ENCODE measurements at places on chromosomes 1 and 21.

GRCh38 chr21:46227811-46228344 lies 696 bp downstream of the LSS start:
- DNase-seq = no peak

- DNase-seq = no peak
These were observed 4.7 kb upstream of the TSNAX start for GRCh38 chr1:231523816-231524215.

DNA sequence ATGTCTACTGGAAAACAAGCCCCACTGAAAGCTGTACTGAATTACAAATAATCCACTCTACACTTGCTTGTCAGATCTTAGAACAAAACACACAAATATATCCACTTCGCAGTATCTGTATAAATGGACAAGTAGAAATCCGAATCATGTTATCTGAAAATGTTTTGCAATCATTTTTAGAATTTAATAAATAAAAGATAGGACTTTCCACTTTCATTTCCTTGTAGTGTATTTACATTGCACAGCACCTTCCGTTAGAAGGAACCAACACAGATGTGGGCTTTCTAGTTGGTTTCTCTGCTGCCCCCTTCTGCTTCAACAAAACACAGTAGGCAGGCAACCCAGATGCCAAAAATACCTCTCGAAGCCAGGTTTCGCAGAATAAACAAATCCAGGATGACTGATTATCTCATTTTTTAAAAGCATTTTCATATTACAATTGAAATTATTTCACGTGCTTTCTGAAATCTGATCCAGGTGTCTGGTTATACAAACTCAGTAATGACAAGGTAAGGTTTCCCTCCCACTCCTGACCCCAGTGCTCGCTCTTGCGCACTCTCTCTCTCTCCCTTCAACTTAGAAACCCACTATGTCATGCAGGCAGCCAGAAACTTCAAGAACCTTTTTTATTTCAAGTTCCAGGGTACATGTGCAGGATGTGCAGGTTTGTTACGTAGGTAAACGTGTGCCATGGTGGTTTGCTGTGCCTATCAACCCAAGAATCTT lies 389.9 kb downstream of the SMYD3 start:
- no peak for DNase-seq

DNA sequence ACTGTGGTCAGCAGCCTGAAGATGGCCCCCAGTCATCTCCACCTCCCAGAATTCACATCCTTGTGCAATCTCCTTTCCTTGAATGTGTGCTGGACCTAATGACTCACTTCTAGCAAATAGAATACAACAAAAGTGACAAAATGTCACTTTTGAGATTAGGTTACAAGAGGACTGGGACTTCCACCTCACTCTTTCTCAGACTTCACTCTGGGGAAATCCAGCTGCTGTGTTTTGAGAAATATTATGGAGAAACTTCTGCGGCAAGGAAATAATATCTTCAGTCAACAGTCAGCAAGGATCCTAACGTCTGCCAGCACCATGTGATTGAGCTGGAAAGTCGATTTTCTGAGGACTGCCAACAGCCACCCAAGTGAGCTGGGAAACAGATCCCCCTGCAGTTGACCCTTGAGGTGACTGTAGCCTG lies 70.5 kb upstream of the GADD45A start:
- no peak for DNase-seq

- no peak for DNase-seq
These were observed 317.2 kb upstream of the NFIA start for GRCh38 chr1:60765204-60765603.

GRCh38 chr1:60876952-60877351 lies 205.4 kb upstream of the NFIA start:
- DNase-seq = no peak

GRCh38 chr21:39947031-39947430 lies 79.8 kb downstream of the PCP4 start:
- no peak for DNase-seq

DNA sequence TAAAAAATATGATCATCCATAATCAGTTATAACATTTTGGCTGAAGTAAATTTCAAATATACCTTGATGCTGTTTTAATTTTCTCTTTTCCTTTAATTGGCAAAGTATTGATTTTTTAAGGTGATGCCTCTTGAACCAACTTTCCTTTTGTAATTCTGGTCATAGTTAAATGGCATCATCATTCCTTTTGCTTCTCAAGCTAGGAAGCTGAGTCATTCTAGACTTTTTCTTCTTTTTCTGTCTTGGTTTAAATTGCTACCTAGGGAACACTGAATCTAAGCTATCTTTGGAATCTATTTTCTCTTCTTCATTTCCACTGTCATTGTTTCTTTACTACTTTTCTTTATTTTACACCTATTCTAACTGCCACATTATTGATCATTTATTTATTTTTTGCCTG lies 162.7 kb downstream of the HMCN1 start:
- DNase-seq = no peak

DNA sequence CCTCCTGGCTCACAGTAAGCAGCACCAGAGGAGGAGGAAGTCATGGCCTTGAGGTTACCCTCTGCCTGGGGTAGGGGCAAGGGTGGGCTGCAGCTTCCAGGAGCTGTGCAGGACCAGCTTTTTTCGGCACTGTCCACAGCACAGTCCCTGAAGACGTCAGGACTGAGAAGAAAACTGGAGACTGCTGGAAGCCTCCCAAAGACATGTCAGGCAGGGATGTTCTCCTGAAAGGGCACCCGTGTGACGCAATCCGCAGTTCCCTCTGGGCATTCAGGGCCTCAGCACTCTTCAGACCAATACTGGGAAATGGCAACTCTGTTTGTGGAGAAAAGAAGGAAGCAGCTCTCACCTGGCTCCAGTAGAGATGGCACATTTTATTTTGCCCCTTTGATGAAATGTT lies 64.8 kb upstream of the TENT5C start:
- no peak for DNase-seq

DNA sequence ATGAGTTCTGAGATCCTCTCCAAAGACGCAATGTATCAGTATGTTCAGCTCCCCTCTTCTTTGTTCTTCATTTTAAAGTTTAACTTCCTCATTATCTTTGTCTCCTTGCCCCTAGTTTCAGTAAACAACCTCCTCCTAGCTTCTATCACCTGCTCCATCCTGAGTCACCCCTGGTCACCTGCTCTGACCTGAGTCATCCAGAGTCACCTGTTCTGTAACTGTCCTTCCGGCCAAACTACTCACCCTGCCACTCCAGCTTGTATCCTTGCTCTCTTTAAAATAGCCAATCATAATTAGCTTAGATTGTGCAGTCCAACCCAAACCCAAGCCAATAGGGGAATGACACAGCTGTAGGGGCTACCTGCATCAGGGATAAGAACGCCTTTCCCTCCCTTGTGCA lies 332.0 kb downstream of the OLFM3 start:
- no peak for DNase-seq

DNA sequence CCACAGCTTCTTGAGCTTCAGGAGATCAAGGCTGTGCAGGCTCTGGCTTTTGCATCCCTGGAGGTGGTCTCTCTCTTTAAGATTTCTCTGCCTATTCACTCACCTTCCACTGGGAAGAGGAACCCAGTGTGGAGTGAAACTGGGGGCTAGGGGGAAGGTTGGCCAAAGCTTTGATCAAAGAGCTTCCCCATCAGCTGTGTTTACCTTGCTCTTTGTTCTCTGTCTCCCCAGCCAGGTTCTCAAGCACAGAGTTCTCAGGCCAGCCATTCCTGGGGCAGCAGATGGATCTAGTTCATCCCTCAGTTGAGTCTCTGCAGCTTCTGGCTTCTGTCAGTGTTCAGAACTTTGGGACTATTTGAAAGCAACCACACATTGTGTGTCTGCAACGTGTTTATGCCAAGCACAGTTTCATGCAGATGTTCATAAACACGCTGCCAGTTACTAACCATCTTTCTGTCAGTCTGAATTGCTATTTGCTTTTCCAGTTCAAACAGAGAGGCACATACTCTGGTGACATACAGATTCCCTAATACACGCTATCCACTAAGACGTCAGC lies 17.2 kb upstream of the MRPS14 start:
- DNase-seq = no peak

- DNase-seq = no peak
These were observed 4.4 kb upstream of the ACOT7 start for GRCh38 chr1:6397844-6398441.

DNA sequence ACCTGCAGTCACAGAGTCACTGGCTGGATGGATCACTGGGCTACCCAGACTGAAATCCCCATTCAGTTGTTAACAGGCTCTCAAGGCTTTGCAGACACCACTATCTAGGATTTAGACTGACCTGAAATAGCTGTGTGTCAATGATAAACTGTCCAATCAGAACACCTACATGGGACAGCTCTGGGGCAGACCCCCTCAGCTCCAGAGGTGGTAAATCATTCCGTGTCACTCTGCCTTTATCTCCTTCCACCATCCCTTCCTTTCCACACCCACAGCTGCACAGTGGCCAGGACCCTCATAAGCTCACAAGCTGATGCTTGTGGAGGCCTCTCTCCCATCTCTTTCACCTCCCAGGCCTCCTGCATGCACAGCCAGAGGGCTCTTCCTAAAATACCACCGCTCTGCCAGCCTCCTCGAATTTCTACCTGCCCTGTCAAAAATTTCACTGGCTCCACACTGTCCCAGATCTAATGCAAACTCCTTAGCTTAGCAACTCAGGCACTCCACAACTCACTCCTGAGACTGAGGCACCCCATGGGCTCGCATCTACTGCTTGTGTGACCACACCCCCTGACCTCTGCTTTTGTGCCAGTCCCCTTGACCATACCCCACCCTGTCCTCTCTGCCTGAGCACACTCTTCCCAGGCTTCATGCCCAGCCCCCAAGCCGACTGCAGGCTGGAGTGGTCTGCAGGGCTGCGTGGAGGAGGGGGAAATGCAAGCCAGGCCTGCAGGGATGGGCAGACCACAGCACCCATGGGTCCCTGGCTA lies 5.8 kb downstream of the CAPZB start:
- DNase-seq = no peak

DNA sequence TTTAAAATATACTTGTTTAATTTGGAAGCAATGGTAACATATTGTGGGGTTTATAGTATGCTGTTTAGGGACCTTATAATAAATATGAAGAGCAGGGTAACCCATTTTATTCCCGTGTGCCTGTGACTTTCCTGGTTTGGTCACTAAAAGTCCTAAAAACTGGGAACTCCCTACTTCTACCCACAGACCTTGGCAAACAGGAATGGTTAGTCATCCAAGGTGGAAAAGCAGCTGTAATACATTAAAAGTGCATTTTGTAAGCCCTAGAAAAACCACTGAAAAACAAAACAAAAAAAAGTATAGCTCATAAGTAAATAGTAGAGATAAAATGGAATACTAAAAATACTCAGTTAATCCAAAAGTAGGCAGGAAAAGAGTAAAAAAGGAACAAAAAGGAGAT lies 538.9 kb downstream of the LMO4 start:
- DNase-seq = no peak

GRCh38 chr1:83900524-83900923 lies 98.4 kb downstream of the TTLL7 start:
- no peak for DNase-seq

DNA sequence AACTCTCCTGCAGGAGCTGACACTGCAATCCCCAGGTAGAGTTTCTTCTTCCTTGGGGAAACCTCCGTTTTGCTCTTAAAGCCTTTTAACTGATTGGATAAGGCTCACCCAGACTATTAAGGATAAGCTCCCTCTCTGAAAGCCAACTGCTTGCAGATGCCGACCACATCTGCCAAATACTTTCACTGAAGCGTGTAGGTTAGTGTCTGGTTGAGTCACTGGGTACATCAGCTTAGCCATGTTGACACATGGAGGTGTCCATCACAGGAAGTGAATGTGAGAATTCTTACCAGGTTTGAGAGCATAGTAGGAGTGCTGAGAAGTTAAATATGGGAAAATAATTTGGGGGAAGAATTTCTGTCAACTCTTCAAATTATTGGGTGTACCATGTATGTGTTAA lies 202.0 kb downstream of the AJAP1 start:
- no peak for DNase-seq

- no peak for DNase-seq
These were observed 170.8 kb downstream of the S1PR1 start for GRCh38 chr1:101407505-101408211.

DNA sequence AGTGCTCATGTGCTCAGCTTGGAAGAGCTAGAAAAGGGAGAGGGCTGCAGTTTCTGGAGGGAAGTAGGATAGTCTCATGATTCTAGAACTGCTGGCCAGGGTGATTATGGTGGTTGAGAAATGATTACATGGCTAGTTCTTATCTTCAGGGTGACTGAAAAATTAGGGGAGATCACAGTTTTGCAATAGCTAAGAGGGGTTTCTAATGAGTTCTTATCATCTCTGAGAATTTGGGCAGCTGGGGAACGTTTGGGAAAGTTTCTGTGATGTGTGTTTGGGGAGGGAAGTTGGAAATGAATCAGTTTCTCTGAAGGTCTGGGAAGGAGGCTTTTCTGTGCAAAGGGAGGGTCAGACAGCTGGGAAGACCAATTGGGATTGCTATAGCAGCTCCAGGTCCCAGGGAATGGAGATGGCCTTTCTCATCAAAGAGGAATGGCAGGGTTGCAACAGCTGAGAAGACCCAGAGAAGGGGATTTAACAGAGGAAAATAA lies 7.6 kb upstream of the RHOU start:
- no peak for DNase-seq

DNA sequence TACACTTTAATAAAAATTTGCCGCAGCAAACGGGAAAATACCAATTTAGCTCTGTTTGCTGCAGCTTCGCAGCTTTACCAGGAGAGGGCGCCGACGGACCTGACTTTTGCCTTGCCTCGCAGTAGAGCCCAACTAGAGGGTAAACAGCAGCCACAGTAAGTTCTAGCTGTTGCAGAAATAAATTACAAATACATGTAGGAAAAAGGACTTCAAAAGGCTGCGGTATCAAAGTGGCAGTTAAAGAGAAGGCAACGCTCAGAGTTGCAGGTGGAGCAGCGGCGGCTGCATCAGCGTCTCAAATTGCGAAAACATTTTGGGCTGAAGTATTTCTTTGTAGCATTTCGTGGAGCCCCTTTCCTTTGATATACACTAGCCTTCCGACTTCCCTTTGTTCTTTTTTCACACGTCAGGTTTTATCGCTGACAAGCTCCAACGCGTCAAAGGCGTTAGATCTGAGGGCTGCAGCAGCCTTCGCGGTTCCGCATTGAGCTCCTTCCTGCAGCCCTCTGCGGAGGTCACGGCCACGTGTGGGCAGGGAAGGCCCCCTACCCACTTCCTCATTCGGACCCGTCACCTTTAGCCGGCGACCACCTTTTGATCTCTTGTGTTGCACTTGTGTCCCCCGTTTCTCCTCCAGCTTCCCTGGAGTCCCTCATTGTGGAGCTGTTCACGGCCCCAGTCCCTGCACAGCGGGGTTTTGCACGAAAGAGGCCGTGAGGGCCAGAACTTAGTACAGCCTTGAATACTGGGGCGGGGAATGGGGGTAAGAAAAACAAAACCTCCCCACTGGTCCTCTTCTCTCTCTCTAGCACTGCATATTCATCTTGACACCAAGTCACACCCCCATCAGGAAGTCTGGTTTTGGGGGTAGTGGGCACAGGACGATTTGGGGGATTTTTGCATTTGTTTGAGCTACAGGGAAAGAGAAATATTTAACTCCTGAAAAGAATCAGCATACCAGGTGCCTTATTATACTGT lies 72.8 kb downstream of the S1PR1 start:
- DNase-seq = peak; percentile 57

GRCh38 chr1:203597331-203598090 lies 29.1 kb upstream of the ATP2B4 start:
- no peak for DNase-seq

GRCh38 chr1:153790313-153790965 lies 15.2 kb downstream of the SLC27A3 start:
- DNase-seq = no peak
